LNCaP clone FGC (cell line): ENCODE measurements at places on chromosomes 5 and 9.

GRCh38 chr5:179413711-179414458 is 68.6 kb upstream of the ADAMTS2 start:
- DNase-seq, result no peak

DNA sequence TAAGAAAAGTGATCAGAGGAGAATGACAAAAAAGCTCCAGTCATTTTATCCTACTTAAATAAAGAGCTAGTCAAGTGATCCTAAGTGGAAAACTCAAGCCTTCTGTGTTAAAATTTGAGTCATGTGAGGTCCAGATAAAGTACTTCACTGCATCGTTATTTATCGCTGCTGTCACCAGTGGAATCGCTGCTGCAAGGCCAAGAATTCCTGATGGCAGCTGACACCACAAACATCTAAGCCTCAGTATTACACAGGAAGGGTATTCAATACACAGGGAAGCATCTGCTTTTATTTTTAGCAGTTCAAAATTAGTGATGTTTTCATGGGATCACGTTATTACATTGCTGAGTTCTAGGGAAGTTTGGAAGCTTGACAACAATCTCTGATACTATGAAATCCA is 190.3 kb downstream of the GOLPH3 start:
- DNase-seq, result no peak

- no peak for DNase-seq
Observed at GRCh38 chr9:131252120-131252519, 24.2 kb downstream of the FAM78A start.

DNA sequence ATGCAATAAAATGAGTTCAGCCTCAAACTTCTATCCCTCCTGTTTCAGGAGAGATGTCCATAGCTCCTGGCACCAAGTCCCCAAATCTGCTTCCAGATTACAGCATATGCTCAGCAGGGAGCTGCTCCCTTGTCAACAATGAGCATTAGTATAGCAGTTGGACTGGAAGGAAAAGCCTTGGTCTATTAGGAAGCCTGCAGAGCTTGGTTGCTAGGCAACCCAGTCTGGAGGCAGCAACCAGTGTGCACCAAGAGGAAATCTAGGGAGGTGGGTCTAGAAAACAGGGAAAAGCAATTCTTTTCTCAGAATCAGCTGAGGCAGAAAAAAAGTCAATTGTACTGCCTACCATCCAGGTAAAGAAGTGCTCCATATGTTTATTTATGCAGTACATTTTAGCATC is 229.5 kb upstream of the NMUR2 start:
- DNase-seq, result no peak

- DNase-seq, result no peak
Observed at GRCh38 chr5:132873119-132873929, at the start of gene LEAP2. TSS of gene LEAP2 (plus strand) at chr5:132873668. CDS start at chr5:132873695, 27 bp downstream.

DNA sequence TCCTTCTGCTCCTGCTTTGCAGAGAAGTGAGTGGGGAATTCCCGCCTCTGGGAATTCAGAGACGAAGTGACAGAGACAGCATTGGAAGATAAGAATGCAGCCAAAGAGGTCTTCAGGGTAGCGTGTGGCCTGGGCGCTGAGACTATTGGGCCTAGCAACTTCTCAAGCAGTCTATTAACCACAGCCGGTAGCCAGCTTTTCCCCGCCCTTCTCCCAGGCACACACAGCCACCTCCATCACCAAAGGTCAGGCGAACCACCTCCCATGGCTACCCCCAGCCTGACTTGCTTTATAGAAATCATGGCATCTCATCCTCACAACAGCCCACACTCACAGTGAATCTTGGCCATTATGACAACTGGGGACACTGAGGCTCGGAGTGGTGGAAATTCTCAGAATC is 124.2 kb downstream of the KCNIP1 start:
- no peak for DNase-seq

GRCh38 chr5:144086295-144086694 is 84.2 kb downstream of the YIPF5 start:
- no peak for DNase-seq

GRCh38 chr5:91888810-91889209 is 505.7 kb upstream of the ARRDC3 start:
- DNase-seq, result no peak

DNA sequence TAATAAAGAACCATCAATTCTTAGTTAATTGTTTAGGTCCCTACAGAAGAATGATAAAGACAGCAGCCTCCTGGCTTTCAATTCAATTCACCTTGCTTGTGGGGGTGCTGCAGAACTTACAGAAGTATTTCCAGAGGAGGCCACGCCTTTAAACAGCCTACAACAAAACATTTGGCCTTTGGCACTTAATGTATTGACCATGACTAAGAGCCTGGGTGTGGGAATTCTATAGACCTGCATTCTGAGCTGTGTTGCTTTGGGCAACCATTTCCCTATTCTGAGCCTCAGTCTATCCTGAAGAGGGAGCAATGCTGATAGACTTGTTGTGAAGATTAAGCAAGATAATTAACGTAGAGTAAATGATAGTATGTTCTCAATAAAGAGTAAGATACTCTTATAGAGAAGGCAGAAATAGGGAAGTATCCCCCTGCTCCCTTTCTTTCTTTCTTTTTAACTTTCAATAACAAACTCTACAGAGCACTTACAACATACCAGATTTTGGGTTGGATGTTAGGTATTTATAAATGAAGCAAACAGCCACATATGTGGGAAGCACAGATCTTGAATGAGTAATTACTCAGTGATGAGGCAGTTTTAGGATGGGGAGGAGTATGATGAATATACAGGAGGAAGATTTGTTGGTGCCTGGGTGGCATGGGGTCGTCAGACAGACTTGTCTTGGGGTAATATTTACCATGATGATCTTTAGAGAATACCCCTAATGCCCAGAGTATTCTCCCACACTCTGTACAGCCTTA is 28.4 kb downstream of the PAPPA start:
- no peak for DNase-seq

DNA sequence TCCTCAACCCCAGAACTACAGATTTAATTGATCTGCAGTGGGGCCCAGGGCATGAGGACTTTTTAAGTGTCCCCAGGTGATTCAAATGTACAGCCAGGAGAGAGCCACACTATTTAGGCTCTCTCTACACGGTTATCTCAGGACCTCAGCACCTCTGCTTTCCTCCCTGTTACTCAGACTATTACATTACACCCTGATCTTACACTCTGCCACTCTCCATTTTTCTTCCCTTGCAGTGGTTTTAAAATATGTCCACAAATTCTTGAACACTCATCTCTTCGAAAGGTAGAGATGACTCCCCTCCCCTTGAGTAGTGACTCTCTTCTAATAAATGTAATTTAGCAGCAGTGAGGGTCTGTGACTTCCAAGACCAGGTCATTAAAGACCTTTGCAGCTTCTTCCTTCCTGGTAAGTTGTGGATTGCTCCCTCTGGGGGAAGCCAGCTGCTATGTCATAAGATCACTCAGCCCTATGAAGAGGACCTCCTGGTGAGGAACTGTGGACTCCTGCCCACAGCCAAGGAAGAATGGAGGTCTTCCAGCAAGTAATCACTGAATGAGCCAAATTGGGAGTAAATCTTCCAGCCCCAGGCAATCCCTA is 87.5 kb upstream of the SSBP2 start:
- no peak for DNase-seq

GRCh38 chr5:170278611-170279458 is 18.7 kb downstream of the LCP2 start:
- no peak for DNase-seq

DNA sequence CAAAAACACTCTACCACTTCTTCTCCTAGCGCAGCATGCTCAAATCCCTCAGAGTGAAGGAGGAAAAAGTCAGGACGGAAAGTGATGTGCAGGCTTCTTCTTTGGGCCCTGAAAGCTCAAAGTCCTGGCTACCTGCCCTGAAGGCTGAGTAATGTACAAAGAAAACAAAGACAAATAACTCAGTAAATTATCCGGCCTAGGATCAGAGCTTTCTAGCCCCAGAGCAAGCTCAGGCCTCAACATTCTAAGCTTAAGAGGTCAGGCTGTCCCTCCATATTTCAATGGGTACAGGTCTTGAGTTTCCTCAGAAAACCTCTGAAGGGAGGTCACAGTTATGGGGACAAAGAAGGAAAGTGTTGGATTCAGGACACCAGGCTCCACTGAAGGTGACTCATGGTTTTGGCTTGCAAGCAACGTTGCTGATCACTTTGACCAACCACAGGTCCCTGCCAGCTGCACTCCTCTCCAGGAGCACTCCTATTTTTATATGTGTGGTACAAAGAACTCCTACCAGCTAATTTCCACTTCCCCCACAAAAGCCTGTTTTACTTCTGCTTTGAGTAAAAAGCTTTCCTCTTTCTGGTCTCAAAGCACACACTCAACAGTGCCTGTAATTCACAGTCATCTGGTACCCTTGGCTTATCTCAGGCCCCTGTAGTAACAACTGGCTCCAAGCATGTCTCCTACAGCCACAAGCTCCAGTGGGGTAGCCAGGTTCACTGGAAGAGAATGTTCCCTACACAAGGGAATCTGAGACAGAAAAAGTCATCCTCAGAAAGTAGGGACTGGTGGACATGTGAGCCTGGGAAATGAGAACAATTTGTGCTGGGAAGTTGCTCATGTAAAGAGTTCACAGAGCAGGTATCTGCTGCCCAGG is 115.7 kb downstream of the UGCG start:
- peak; percentile 50 for DNase-seq

DNA sequence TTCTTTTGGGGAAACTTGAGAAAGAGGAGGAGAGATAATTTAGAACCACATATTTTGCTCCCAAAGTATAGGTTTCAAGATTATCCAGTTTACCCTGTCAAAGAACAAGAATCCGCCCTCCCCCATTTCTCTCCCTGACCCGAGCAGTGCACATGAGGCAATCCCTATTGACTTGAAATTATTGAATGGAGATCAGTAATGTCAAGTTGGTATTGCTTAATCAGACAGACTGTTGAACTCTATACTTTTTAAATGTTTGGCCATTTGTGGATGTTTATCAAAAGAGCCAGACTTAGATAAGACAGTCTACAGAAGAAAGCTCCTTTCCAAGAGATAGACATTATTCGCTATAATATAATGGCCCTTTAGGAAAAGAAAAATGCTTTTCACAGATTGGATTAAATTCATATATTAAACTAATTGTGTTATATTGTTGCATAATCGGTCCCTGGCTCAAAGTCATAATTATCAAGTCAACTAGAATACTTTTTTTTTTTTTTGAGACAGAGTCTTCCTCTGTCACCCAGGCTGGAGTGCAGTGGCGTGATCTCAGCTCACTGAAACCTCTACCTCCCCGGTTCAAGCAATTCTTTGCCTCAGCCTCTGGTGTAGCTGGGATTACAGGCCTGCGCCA is 5.3 kb downstream of the SLC25A25 start:
- no peak for DNase-seq

DNA sequence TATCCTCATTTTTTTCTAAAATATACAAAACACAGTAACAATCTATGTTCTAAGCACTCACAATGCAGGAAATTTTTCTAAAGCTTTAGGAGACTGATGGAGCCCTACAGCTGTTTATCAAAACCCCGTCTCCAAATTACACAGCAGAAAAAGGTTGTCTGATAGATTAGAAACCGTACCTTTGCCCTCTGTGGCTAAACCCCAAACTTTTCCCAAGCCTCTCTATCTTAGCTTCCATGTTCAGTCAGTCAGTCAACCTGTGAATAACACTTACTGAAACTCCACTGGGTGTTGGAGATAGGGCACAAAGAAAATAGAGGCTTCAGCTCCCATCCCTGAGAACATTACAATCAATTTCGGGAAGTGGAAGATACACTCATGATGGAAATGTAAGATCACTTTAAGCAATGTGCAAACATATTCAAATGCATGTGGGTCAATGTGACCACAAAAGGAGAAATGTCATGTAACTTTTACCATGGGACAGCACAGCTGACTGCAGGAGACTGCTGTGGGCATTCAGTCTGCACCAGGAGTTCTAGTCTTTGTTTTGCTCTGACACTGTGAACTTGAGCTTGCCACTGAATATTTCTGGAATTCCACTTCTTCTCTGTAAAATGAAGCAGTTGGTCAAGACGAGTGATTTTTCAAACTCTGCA is 279.5 kb upstream of the PIK3R1 start:
- no peak for DNase-seq

DNA sequence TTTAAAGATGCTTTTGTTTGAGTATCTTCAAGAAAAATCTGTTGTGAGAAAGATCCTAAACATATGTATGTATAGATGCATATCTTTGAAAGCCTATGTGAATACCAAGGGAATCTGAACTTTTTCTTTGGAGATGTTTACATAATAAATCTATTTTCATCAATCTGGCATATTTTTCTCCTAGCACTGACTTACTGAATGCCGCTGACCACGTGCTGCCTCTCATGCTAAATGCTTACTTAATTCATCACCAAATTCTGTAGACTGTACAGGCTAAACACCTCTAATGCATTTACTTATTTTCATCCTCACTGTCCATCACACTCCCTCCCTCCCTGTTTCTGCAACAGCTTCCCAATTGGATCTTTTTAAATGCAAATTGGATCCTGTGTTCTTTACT is 566.2 kb upstream of the WWC1 start:
- no peak for DNase-seq

- no peak for DNase-seq
Observed at GRCh38 chr5:140916325-140916724, 9.8 kb upstream of the PCDHAC1 start.

GRCh38 chr5:1090538-1090937 is 21.3 kb downstream of the SLC12A7 start:
- no peak for DNase-seq

- DNase-seq, result no peak
Observed at GRCh38 chr9:106305428-106306133, 557.4 kb upstream of the ZNF462 start.

- DNase-seq, result no peak
Observed at GRCh38 chr9:129879103-129879699, 43.9 kb downstream of the USP20 start.

DNA sequence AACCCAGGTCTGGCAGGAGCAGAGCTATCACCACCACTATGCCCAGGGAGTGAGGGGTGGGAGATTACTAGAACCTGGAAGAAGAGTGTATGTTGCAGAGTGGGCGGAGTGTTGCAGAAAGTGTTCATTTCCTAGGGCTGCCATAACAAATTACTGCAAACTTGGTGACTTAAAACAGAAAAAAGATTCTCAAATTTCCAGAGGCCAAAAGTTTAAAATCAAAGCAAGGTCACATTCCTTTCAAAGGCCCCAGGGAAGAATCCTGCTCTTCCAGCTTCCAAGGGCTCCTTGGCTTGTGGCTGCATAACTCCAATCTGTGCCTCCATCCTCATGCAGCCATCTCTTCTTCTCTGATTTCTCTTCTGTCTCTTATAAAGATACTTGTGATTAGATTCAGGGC is 30.6 kb upstream of the SPINK4 start:
- no peak for DNase-seq

DNA sequence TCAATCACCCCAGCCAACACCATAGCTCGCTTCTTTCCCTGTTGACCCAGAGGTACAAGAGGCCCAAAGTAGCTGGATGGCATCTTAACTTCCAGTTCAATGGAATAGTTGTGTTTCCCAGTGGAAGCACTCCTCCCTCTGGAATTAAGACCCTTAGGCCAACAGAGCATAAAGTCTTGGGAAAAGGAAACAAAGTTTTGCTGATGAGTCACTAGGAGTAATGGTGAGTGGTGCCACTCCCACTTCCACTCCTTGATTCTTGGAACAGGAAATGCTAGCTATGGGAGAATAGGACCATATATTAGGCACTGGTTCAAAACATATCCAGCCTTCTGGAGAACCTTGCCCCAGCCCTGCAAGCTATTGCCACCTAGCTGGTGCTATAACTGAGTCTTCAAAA is 44.7 kb upstream of the LMX1B start:
- DNase-seq, result no peak
